NCI-H146 (cell line): ENCODE measurements at places on chromosomes 6 and 20.
A peak's percentile ranks its signal among the peaks of the same experiment; 100 is the strongest.

DNA sequence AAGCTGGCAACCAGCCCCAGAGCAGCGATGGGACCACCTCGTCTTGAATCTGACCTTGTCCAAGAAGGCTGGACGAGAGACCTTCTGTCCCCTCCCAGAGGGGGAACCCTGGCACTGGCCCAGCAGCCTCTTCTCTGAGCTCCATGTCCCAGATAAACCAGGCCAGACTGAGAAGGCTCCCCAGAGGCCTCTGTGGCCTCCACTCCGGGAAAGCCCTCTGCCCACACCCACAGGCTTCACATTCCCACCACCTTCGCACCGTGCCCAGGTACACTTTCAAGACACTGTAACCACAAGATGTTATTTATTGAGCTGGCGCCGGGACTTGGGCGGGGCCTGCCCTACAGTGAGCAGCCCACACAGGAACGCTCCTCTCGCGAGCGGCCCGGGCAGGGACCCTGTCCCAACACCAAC is 33.2 kb downstream of the ADA start:
- no peak for DNase-seq

GRCh38 chr20:51667002-51667408 is 101.2 kb downstream of the ATP9A start:
- DNase-seq = no peak

GRCh38 chr6:24391756-24392405 is 10.9 kb upstream of the MRS2 start:
- no peak for DNase-seq

DNA sequence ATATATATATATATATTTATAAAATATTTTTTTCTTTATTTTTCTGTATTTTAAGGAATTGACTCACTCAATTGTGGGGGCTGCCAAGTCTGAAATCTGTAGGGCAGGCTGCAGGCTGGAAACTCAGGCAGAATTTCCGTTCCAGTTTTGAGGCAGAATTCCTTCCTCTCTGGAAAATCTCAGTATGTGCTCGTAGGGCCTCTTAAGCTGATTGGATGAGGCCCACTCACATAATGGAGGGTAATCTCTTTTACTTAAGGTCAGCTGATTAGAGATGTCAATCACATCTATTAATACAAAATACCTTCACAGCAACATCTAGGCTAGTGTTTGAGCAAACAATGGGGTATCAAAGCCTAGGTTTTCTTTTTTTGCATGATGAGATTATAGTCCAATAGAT is 244.7 kb upstream of the RNF24 start:
- no peak for DNase-seq

DNA sequence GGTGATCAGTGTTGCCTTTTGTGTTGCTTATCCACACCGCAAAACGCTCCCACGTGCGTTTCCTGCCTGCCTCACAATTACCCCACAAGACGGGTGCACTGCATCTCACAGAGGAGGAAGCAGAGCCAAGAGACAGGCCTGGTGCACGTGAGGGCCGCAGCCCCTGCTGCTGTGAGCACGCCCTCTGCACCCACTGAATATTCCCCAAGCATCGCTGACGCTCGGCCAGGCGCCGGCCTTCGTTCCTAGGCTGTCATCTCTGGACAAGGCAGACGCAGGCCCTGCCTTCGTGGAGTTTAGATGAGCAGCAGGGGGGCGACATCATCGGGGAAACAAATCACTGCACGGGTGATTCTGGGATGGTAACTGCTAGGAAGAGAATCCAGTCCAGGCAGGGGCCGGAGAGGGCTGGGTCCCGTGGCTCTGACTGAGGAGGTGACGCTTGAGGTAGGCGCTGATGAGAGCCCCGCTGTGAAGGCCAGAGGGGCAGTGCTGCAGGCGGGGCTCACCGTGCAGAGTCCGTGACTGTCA is 162.4 kb upstream of the QKI start:
- no peak for DNase-seq

DNA sequence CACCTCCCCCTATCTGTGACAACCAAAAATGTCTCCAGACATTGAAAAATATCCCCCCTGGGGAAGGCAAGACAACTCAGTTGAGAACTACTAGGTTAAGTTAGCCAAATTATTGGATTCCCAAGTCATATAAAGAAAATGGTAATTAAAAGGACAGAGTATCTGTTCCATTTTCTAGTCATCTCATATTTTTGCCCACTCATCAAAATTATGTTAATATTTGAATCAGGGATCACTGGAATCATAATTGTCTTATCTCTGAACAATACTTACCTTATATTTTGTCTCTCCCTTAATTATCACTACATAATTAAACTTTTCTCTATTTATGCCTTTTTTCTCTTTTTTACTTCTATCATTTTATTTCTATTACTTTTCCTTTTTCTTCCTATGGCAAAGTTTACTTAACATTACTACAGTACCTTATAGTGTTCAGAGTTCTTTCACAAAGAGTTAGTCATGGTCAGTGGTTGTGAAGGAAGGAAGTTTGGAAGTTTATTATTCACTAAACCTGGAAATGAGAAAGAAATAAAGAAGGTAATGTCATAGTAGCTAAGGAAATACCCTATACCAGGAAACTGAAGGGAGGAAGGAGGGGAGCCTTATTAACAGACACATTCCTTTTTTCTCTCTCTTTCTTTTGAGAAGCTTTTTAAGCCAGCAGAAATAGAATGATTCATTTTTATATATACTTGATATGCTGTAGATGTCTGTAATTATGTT is 332.9 kb downstream of the COL12A1 start:
- DNase-seq = no peak

GRCh38 chr6:36376742-36377141 is 10.7 kb downstream of the ETV7 start:
- DNase-seq = no peak

DNA sequence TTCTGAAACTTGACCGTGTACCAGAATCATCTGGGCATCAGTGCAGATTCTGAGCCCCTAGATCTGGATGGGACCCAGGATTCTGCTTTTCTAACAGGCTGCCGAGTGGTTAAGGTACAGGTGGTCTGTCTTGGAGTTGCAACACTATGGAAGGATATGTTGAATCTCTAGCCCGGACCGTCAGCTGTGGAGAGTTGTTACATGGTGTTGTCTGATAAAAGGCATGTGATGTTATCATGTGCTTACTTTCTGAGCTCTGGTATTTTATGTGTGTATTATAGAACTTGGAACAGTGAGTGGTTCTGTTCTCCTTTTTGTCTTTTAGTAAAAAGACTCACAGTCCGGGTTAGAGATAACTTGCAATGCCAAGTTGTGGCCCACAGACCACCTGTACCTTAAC is 123.0 kb downstream of the JARID2 start:
- DNase-seq = no peak

DNA sequence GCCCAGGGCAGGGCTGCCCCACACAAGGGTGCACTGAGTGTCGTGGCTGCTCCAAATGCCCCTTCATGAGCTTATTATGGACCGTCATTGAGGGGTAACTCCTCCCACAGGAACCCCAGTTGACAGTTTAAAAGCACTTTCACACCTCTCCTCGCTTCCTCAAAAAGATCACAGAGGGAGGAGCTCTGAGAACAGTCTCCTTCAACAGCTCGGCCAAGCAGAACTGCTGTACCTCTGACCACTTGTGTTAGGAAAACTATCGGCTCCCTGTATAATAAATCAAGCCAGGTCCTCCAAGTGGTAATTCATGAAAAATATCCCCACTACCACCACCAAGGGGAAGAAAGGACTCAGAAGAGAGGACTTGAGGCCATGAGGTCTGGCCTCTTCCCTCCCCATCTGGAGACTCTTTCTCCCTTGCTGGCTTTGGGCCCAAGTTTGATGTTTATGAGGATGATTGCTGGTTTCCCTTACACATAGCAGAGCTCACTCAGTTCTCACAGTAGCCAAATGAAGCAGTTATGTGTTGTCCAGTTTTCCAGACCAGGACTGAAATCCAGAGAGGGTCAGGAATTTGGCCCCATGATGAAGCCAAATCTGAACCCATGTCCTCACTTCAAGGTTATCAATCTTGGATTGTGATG is 8.7 kb downstream of the SNX21 start:
- DNase-seq = no peak

DNA sequence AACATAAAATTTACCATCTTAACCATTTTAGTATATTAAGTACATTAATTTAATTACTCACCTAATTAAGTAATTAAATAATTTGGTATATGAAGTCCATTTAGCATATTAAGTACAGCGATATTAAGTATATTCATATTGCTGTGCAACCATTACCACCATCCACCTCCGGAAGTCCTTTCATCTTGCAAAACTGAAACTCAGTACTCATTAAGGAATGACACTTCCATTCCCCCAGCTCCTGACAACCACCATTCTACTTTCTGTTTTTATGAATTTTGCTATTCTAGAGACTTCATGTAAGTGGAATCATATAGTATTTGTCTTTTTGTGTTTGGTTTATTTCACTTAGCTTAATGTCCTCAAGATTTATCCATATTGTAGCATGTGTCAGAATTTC is 61.1 kb upstream of the GTSF1L start:
- DNase-seq = no peak

DNA sequence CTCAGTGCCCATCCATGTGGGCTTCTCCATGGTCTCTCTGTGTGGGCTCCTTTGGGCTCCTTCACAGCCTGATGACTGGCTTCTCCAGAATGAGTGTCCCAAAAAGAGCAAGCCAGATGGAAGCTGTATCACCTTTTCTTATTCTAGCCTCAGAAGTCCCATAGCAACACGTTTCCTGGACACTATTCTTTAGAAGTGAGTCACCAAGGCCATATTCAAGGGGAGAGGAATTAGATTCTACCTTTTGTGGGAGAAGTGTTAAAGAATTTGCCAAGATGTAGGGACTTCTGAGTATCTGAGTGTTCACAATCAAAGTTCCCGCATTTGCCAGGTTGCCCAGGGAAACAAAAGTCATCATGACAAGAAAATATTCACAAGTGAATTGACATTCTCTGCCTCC is 20.7 kb upstream of the TBC1D22B start:
- DNase-seq = no peak

DNA sequence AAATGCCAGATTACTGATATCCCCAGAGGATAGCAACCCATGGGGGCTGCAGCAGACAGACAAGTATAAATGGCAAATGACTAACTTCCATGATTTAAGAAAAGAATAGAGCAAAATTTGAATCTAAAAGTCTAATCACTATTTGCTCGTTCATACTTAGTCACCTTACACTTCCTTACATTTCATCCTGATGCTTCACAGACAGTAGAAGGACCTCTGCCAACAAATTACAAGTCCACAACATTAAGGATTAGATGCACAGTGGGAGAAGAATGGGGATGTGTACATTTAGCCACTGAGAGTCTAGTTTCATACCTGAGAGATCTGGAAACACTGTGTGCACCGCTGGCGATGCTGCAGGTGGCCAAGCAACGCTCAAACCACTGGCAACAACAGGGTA is 72.4 kb downstream of the FYN start:
- no peak for DNase-seq

GRCh38 chr20:20085071-20085470 is 32.7 kb downstream of the CFAP61 start:
- no peak for DNase-seq

DNA sequence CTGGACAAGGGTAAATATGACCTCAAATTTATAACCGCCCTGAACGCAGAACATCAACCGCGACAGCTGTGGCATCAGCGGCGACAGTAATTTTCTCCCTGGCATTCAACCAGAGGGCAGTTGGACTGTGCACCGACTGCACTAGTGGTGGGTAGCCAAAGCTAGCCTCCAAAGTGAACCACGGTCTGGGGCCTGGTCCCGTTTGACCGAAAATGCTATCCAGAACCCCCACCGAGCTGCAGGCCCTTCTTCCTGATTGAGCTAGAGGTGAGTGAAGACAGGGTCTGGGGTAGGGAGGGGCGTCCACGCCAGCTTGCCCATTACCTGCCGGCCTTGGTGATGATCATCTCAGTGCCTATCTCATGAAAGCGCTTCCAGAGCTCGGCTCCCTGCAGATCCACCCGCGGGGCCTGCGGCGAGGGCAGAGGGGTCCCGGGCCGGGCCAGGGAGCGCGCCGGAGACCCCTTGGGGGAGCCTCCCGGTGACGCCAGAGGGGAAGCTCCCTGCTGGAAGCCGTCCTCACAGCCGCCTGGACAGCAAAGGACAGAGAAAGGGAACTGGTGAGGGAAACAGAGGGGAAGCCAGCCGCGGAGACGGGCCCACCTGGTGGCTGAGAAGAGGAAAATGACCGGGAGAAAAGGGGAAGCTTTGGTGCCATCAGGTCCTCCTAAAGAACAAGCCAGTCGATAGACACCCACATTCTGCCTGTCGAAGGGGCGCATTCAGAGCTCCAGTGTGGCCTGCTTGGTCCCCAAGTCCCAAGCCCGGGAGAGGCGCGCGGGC is 2.0 kb downstream of the TBX18 start:
- peak; percentile 77 for DNase-seq

- DNase-seq = no peak
Measured at GRCh38 chr20:51439160-51439689, 103.3 kb downstream of the NFATC2 start.
